Stimulated activated naive CD8-positive, alpha-beta T cell treated with anti-CD3 and anti-CD28 coated beads, Interleukin-15, Interleukin-2, amounts not matched to agents 100 U/mL and 50 U/mL, for 24 hours (primary cell): ENCODE measurements at places on chromosomes 1 and 21.

DNA sequence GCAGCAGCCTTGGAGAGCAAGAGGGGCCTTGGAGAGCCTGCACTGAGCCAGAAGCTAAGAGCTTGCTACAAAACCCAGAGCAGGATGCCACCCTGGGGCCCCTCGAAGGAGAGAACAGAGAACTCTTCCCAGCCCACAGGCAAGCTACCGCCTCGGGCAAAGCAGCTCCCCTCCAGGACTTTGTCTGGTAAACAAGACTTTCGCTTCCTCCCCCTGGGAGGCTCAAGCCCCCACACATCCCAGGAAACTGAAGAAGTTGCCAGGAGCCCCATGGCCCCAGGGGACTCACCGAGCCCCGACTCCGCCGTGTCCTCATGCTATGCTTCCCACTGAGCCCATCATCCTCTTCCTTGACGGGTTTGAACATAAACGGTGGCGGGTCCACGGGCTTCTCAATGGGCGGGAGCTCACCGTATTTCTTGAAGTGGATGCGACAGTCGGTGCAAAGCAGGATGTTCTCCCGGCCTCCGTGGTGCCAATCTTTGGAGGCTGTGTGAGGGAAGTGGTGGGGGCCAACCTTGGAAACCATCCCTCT lies 45.9 kb downstream of the SLC45A1 start:
- DNase-seq: no peak

DNA sequence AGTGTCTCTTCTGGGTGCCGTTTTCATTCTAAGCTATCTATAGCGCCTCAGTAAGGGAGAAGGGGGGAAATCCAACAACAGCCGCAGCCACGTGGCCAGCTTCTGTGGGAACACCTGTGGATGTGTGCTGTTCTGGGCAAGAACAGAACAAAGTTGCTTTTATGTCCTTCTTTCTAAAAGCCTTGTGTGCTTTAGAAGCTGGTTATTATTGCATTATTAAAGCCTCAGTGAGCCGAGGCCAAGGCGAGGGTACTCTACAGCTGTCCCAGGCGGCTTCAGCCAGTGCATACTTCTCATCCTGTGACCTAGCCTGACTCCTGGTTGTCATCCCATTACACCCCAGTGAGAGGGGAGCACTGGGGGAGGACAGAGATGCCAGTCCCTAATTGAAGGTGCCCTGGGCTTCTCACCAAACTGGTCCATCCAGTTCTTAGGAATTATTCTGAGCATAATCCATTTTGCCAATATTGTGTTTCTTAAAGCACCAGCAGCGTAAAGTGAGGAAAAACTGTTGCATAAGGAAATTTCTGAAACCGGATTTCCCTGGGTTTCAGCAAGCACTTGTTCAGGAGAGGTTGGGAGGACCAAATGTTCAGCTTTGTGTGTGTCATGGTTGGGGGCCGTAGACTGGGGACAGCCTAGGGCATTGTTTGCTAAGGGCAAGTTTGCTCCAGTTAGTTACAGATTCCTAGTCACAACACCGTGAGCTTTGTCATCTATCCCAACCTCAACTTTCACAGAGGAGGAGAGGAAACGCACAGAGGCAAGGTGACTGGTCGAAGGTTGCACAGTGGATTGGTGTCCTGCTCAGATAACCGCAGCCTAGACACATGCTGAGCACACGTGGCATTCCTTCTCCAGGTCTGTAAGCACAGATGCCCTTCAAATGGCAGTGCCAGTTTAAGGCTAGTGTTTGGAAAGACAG lies 61.0 kb upstream of the ATP1A1 start:
- no peak for DNase-seq

DNA sequence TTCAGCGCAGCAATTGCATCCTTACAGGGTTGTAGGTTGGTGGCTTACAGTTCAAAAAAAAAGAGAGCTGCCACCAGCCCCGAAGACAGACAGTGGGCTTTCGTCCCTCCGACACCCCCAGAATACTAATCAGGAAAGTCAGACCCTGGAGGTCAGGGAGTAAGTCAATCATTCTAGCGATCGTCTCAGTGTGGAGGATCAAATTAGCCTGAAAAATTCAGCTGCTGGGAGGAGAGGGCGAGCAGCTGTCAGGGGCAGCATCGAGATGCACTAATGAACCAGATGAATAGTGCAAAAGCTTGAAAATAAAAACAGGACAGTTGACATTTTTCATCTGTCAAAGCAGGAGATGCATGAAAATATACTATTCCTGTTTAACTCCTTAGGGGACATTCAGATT lies 138.4 kb downstream of the NEK7 start:
- no peak for DNase-seq

DNA sequence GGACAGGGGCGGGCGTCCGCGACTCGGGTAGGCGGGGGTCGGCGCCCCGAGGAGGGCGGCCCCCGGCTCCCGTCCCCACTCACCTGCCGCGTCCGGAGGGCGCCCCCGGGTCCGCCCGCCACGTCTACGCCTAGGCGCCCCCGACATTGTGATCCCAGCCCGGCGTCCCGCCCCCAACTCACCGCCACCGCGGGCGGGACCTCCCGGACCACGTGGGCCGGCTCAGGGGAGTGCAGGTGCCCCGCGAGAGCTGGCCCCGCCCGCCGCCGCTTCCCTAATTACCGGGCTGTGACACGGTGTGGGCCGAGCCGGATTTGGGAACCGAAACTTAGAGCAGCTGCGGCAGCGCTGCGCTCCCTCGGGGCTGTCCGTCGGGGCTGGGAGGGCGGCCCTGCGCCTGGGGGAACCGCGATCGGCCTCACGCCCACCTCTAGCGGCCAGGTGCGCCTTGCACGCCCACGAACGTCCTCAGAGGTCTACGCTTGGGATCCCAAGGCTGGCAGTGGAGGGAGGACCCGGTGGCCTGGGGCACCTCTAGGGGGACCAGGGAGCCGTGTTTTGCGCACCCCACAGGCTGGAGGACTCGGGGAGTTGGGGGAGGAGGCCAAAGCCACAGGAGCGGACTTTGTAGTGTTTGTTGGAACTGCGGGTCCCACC lies 521 bp upstream of the NADK start:
- peak; percentile 87 for DNase-seq

DNA sequence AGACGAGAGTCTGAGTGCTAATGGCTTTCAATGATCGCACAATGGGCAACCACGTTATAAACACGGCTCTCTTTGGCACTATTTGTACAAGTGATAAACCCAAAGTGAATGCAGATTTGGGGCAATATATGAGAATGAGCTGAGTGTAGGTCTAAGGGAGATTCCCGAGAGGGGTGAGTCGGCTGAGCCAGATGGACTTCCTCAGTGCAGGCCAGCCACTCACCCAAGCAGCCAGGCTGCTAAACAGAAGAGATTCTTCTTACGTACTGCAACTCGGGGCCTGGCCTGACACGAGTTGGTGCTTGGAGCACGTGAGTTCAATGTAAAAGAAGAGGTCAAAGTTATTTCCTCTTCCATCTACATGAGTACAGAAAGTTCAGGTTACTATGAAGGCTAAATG lies 6.2 kb upstream of the MIXL1 start:
- DNase-seq: no peak

DNA sequence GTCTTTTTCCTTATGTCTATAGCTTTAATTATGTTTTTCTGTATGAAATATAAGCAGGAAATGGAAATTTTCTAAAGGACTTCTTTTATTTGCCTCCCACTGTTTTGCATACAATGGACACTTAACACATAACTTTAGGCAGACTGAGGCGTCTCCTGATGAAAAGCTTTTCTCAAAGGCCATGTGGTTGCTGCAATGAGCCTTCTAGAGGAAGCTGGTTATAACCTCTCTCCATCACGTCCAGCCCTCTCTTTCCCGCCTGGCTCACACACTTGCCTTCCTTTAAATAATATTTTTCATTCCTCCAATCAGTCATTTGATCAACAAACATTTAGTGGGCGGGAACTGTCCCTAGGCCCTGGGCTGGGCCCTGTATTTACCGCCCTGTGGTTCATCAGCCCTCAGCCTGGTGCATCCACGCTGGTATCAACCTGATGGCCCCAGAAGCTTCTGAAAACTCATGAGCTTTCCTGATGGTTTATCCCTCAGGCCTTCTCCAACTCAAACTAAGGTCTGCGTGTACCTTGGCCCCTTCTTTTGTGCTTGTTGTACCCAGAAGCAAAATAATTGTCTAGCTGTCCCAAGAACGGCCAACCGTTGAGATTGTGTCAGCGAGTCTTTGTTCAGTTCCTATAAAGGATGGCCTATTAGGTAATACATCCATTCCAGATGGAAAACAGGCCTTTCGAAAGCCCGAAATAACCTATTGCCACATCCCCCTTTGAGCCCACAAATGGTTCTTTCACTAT lies 75.3 kb upstream of the LYST start:
- DNase-seq: no peak

GRCh38 chr1:223144431-223144830 lies 1.4 kb upstream of the TLR5 start:
- DNase-seq: no peak

DNA sequence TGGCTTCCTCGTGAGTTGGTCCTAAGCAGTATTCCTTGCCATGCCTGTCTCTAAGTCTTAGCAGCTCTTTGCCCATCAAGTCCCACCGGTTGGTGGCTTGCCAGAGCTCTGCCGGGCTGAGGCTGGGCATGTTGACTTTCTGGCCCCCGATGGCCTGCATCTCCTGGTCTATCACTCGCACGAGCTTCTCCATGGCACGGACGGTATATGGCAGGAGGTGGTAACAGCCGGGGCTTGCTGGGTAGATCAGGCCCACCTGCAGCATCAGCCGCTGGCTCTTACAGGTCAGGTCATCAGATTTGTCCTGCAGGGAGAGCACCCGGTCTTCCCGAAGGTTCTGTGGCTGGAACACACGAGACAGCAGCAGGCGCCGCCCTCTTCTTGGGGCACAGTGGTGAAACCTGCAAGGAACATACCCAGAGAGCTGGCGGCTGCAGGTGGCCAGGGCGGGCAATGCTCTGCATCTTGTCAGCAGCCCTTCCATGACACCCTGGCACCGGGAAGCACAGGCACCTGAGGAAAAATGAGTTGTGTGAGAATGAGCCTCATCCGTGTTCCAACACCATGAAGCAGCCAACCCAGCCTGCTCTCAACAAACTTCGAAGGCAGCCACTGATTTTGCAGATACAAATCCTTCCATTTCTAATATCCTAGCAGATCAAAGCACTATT lies 5.5 kb downstream of the PARS2 start:
- no peak for DNase-seq

DNA sequence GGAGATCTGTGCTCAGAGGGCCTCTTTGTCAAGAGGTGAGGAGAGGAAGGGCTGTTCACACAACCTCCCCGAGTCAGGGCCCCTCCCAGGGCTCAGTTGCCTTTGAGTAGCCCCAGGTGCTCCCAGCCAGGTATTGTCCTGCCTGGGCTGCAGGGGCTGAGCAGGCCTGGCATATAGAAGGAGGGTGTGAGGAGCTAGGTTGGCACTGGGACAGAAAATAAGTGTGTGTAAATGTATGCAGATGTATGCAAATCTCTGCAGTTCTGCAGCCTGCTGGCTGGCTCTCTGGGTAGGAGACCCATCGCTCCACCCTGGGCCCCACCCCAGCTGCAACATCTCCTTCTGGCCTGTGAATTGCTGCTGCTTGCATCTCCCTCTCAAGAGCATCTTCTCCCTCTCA lies 52.4 kb downstream of the NAV1 start:
- no peak for DNase-seq

GRCh38 chr1:228123505-228123904 lies 14.4 kb upstream of the MRPL55 start:
- no peak for DNase-seq

GRCh38 chr21:28439251-28439650 lies 553.4 kb downstream of the LTN1 start:
- no peak for DNase-seq

GRCh38 chr1:209260136-209260535 lies 323.4 kb upstream of the CAMK1G start:
- DNase-seq: no peak
